ENCODE measurements at places on chromosomes 7 and 10. TPM values are rescaled to one million over a fixed set of nuclear protein-coding genes. Genes with fewer than 3 reads are reported as not detected.
A peak's percentile ranks its signal among the peaks of the same experiment; 100 is the strongest.

The AS3MT gene
- 0.15 TPM for total RNA-seq

The MRPS33 gene
- 68.3 TPM for total RNA-seq

The GIMAP7 gene
- 169 TPM for total RNA-seq

The GPER1 gene
- total RNA-seq = 0.15 TPM

The TEX36 gene
- total RNA-seq = not detected

DNA sequence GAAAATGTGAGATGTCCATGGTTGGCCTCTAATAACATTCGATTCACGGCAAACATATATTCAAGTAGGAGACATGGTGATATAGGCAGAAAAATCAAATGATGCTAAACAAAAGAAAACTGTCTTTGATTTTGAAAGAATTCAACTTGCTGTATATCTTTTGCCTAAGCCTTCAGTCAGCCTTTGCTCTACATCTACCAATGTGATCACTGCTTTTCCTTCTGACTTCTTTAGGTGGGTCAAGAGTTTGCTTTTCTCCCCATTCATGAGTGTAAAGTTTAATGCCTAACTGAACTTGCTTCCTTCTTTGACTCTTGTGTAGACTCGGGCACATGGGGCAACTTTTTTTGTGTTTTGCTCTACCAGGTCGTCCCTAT lies 417 bp upstream of the HIF1AN start:
- no peak for DNase-seq

GRCh38 chr7:112707655-112708054 lies 82.5 kb downstream of the TMEM168 start:
- no peak for DNase-seq

- DNase-seq = no peak
These were observed 105.6 kb upstream of the NRBF2 start for GRCh38 chr10:63027531-63027930.

DNA sequence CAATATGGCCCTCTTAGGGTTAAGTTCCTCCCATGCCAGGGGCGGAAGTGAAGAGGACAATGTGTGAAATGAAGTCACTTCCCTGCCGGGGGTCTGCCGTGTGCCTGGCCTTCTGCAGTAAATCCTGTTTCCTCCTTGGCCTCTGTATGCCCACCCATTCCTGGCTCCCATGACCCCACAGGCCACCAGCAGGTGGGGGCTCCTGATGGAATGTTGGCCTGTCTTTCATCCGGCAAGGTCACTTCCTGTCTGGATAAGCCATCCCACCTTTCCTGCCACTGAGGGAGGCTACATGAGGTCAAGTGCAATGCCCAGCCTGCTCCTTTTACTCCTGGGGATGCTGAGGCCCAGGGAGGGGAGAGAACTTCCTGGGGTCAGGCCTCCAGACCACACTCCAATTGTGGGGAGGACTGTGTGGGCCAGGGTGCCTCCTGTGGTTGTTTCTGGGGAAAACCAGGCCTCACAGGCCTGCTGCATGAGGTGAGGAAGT lies 22.3 kb downstream of the PALD1 start:
- DNase-seq = no peak

GRCh38 chr10:79140855-79141254 lies 72.1 kb downstream of the ZMIZ1 start:
- no peak for DNase-seq

GRCh38 chr7:142784096-142784495 lies 13.3 kb downstream of the PRSS2 start:
- no peak for DNase-seq

DNA sequence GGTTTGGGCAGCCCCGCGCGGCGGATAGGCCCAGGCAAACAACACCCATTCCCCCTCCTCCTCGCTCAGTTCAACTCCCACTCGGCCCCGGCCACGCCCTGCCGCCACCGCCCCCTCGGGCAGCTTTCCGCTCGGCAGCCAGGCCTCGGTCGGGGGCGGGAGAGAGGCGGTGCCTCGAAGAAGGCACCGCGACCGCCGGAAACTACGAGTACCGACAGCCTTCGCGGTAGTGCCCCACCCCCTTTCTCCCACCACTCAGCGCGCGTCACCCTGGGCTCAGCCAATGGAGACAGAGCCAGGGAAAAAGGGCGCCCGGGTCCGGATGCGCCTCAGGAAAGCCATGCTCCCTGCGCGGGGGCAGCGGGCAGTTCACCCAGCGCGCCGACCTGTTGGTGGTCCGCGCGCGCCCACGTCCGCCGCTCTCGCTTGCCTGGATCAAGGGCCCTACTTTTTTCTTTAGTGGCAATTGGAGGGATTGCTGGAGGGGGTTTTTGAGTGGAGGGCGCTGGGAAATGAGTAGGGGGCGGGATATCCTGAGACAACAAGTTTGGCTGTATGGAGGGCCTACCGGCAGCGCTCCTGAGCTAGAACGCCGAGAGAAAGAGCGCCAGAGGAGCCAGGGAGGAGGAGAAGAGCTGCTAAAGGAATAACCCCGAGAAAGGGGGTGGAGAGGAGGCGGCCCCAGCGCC lies 557 bp upstream of the SP4 start:
- DNase-seq = peak; percentile 100

DNA sequence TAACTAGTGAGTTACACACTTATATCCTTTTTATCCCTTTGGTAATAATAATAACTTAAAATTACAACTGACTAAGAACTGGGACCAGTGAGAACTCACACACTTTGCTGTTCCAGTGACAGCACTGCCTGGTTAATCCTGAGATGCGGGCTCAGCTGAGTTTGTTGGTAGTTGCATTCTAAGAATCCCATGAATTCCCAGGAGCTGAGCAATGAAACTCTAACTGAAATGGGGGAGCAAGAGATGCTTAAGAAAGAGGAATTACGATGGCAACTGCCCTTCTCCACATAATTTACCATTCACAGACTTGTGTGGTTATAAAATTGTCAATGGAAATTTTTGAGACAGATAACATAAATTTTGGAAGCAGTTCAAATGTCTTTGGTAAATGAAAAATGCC lies 659.4 kb downstream of the MAGI2 start:
- no peak for DNase-seq

- DNase-seq = no peak
These were observed 69.8 kb downstream of the TCF7L2 start for GRCh38 chr10:113019692-113020474.

- no peak for DNase-seq
These were observed 10.2 kb upstream of the BAG3 start for GRCh38 chr10:119640875-119641526.

DNA sequence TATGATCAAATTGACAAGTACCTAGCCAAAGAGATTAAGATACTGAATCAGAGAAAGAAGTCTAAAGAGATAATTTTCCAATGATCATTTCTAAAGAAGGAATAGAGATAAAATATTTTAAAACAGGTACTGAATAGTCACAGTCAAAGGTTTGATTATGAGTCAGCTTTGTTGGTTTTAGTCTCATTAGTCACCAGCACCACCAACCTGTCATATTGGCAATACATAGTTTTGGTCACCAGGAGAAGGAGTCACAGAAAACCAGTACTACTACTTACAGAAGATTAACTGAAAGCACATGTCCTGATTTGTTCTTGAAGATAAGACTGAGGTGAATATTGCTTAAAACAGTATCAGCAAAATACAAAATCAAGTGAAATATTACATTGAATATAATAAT lies 34.6 kb downstream of the ZEB1 start:
- DNase-seq = no peak
